ENCODE measurements at places on chromosomes 7 and 10. TPM values are rescaled to one million over a fixed set of nuclear protein-coding genes. Genes with fewer than 3 reads are reported as not detected.

DNA sequence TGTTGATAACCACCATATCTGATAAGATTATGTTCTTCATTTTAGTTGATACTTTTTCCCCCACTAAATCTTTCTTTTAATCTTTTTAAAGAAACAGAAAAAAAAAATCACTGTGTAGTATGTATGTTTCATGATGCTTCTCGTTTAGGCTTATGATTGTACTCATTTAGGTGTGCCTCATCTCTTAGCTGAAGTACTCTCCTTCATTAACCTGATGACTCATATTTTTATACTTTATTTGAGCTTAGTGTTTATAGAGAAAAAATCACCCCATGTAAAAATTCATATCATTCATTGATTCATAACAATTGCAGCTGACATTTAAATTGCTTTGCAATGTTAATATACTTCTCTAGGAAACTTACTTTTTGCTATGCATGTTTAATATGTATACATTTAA lies 158.9 kb downstream of the MLLT10 start:
- no peak for DNase-seq

- no peak for DNase-seq
Measured at GRCh38 chr10:112701211-112701877, 248.7 kb upstream of the TCF7L2 start.

The AVL9 gene
- 49.6 TPM for total RNA-seq

The GRM3 gene
- total RNA-seq = not detected

The SLC13A1 gene
- not detected for total RNA-seq

The HOXA10 gene
- total RNA-seq = not detected

Data from CD8-positive, alpha-beta memory T cell (primary cell).